ENCODE measurements at places on chromosomes 3 and 15.

DNA sequence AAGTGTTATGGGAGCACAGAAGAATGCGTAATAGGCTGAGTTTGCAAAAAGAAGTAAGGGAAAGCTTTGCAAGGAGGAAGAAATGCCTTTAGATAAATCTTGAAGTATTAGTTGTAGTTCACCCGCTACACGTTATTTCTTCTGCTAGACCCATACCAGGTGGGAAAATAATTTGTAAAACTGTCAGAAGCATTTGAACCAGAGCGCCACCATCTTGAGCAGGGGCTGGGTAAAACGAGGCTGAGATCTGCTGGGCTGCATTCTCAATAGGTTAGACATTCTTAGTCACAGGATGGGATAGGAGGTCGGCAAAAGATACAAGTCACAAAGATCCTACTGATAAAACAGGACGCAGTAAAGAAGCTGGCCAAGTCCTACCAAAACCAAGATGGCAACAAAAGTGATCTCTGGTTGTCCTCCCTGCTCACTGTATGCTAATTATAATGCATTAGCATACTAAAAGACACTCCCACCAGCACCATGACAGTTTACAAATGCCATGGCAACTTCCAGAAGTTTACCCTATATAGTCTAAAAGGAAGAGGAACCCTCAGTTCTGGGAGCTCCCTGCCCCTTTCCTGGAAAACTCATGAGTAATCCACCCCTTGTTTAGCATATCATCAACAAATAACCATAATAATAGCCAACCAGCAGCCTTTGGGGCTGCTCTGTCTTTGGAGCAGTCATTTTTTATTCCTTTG is 50.0 kb upstream of the ZNF280D start:
- no peak for DNase-seq

DNA sequence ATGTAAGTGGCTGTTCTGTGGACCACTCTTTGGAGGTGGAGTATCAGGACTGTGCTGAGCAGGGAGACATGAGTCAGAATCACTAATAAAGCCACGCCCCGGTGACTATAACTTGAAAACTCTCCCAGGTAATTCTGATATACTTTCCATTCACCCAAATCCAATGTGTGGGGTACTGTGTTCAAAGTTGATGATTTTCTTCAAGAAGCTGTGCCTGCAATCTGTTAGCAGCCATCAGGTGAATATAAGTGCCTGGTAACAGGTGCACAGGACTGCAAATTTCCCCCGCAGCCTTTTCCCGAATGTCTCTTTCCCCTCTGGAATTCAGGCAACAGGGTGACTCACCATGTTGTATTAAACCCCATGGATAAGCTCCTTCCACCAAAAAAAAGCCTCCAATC is 17.0 kb downstream of the MAGI1 start:
- no peak for DNase-seq

DNA sequence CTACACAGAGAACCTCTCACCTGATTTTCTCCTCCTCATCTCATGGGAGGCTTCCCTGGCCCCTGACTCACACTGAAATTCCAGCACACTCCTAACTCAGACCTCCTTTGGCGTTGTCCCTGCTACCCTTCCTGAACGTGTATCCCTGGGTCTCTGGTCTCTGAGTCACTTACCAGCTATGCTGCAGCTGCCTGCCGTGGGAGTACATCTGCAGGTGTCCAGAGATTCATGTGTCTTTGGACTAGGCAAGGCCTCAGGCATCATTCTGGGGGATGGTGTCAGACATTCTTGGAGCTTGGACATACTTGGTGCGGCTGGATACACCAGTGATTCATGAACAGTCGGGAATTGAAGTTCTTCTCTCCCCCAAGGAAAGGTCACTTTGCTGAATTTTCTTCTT is 148.8 kb upstream of the TRIM42 start:
- DNase-seq = no peak

DNA sequence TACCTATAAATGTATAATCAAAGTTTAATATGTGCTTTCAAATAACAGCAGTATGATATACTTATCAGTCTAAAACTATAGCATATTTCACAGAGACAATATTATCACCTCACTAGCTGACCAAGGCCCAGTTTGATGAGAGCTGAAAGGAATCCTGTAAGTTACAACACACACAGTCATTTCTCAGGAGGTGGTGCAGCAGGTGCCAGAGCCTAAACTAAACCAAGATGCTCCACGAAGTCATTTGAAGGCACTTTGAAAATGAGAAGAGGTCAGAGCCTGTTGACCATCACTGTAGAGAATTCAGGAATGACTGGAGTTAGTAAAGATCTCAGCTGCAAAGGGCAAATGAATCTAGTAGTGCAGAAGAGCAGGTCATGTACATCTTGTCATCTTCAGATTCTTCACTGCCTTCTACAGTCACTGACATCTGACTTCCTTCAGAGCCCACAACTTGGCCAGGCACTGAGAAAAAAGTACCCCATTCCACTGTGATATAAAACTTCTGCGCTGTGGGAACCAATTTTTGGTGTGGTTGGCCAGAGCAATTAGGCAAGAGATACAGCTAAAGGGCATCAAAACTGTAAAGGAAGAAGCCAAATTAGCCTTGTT is 7.9 kb downstream of the GBE1 start:
- no peak for DNase-seq

DNA sequence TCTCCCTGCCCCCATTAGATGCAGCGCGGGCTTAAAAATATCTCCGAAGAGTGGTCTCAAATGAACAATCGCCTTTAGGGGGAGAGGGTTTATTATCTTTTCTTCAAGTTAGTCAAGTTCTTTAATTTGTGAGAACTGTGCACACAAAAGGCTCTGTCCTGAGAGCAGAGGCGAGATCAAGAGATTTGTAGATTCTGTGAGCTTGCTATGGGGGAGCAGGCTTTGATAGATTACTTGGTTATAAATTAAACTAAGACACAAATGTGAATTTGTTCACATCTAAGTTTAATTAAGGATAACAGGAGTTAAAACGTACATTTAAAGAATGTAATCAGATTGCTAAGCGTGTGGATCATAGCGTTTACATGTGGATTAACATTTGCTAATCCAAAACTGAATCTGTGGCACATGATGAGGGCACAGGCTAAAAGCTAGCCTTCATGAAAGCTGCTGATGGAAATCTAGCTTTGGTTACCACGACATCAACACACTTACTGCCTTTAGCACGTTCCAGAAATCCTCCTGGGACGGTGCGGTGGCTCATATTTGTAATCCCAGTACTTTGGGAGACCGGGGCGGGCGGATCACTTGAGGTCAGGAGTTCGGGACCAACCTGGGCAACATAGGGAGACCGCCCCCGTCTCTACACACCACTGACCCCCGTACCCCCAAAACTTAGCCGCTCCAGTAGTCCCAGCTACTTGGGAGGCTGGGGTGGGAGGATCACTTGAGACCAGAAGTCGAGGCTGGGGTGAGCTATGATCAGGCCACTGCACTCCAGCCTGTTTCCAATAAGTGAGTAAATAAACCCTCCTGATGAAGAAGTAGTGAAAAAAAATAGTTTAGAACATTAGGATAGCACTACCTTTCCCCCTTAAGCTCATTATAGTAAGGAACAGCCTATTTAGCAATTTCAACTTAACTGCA is 1.0 kb upstream of the PRTG start:
- DNase-seq = no peak

DNA sequence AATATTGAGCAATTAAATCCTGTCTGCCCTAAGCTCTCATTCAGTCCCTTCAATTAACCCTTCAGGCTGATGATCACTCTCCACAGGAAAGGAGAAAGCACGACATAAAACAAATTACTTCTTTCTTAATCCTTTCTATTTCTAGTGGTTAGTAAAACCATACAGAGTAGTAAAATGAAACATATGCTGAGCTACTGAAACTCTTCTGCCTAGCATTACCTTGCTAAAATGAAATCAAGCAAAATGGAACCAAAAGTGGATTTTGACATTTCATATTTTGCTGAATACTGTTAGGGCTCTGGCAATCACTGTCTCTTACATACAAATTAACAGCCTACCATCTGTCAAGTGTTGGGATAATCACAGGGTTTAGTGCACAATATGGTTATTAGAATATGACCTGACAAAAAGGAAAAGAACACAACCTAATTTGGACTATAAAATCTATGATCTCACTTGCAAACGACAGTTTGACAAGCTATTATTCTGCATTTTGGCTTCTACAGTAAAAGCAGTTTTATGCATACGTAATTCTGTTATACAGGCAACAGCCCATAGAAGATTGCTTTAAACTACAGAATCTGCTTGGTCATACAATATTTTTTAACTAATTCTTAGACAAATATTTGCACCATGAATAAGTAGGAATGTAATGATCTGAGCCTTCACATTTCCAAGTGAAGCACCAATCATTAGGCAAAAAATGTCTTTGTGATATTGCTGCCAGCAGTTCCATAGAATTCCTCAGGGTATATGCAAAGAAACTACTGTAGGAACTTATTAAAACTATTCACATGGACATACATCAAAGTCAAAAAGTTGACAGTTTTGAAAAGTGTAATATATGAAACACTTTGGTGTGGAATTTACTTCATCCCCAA is 105.0 kb downstream of the FHIT start:
- DNase-seq = no peak

GRCh38 chr3:127803619-127804018 is 18.7 kb downstream of the MGLL start:
- DNase-seq = no peak

DNA sequence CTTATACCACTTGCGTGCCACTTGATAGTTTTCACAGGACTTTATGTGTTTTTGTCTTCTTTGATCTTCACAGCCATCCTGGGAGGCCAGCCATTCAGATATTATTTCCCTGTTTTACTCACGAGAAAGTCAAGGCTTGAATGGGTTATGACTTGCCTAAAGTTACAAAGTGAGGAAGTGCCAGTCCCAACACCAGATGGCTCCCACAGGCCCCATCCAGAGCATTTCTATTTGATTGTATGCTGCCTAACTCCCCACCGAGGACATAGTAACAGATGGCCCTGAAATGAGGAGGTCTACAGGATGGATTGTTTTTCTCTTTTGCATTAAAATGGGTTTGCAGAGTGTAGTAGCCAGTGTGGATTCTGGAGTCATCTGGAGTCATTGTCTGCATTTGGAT is 74.5 kb downstream of the SPTSSB start:
- no peak for DNase-seq

DNA sequence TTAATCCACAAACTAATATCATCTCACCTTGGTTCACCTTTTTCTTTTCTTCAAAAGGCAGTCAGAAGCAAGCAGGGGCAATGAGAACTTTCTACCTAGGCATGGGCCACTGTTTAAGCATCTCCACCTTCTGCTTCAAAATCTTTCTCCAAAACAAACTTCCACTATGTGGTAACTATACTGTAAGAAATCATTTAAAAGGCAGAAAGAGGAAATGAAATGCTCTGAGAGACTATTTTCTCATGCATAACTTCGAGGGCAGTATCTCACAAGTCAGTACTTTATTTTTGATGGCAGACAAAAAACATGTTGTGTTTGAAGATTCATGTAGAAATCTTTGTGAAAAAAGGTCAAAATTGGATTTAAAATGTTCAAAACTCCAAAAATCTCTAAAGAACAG is 419.7 kb downstream of the ZBTB20 start:
- DNase-seq = no peak

DNA sequence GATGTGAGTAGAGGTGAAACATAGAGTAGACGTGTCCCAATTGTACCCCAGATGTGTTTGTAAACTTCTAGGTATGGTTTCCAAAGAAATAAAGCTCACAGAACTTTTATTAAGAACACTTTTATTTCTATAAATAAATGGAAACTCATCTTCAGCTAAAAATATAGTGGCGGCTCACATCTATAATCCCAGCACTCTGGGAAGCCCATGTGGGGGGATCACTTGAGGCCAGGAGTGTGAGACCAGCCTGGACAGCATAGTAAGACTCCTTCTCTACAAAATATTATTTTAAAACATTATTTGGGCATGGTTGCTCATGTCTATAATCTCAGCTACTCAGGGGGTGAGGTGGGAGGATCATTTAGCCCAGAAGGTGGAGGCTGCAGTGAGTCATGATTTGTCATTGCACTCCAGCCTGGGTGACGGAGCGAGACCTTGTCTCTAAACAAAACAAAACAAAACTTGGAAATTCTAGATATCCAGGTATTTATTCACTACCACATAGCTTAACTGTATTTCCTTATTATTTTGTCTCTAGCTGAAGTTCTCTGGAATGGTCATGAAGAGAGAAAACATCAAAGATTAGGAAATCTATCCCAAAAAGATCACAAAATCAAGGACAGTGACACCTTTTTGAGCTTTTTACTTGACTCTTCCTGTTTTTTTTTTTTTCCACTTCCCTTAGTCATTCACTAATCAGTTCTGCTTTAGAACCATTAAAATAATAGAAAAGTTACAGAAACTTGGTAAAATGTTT is 258.1 kb downstream of the TIGIT start:
- no peak for DNase-seq
